ENCODE measurements at places on chromosomes 3 and 15.

DNA sequence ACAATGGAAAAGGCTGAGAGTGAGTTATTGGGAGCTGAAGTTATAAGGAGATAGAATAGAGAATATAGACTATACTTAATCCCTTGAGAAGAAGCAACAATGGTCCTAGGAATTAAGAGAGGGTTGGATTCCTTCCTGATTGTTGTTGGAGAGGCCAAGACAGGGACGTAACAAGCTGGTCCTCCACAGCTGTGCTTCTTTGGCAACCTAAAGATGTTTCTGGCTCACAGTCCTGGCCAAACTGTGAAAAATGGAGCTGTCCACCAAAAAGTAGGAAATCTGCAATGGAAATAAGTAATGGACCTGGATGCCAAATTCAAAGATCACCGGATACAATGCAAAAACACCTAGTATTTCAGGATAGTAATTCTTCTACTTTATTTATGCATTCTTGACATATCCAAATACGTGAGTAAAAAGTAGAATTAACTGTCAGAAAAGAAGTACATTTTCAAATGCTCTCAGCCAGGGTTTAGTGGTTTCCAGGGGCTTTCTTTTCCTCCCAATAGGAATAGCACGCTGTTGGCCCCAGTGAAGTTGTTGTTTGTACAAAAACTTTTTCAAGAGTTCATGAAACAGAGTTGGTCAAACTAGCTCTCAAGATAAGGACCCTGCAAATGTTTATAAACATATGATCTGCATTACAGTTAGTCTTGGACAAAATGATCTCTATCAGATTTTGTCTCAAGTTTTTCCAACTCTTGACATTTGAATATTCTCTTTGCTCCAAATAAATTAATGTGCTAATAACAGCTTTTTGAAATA is 28.3 kb downstream of the CERS3 start:
- DNase-seq = no peak

DNA sequence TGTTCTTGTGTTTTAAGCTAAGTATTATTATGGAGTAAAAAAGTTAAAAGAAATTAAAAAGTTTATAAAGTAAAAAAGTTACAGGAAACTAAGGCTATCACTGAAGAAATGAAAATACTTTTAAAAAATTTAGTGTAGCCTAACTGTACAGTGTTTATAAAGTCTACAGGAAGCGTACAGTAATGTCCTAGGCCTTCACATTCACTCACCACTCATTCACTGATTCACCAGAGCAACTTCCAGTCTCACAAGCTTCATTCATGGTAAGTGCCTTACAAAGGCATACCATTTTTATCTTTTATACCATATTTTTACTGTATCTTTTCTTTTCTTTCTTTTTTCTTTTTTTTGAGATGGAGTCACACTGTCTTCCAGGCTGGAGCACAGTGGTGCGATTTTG is 40.7 kb upstream of the SCN5A start:
- DNase-seq = no peak

GRCh38 chr3:137763594-137763938 is 549 bp upstream of the SOX14 start:
- no peak for DNase-seq

DNA sequence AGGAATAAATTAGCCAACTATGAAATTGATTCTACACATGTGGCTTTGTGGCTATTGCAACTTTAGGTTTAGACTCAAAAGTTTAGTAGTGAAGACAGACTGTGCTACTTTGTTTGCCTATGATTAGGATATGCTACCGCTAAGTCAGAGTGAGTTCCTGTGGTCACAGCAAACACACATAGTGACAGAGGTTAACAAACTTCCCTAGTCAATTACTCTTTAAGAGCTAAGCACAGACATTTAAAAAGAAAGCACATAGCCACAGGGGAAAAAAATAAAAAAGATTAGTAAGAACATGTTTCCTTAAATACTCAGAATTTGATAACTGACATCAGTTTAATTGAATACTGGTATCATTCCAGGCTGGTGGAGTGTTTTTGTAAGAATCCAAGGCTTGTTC is 207.1 kb downstream of the GBE1 start:
- DNase-seq = no peak

- DNase-seq = no peak
Measured at GRCh38 chr3:43289841-43290470, 3.6 kb downstream of the SNRK start.
